ENCODE measurements at places on chromosomes 6 and 20. TPM values are rescaled to one million over a fixed set of nuclear protein-coding genes. Genes with fewer than 3 reads are reported as not detected.

The DLL1 gene
- 0.37 TPM for total RNA-seq

The IPCEF1 gene
- total RNA-seq = 18.8 TPM

The RNF217 gene
- not detected for total RNA-seq

The TMEM239 gene
- total RNA-seq = not detected

The PROKR2 gene
- not detected for total RNA-seq

The FHL5 gene
- total RNA-seq = not detected

The KCNK15 gene
- total RNA-seq = not detected

The INSM1 gene
- total RNA-seq = 0.12 TPM

The LY6G6C gene
- not detected for total RNA-seq

The POM121L2 gene
- not detected for total RNA-seq

The CCN6 gene
- total RNA-seq = not detected
